ENCODE measurements at places on chromosomes 12 and 14.

- DNase-seq: no peak
Measured at GRCh38 chr12:122355706-122356105, 66.8 kb downstream of the CLIP1 start.

DNA sequence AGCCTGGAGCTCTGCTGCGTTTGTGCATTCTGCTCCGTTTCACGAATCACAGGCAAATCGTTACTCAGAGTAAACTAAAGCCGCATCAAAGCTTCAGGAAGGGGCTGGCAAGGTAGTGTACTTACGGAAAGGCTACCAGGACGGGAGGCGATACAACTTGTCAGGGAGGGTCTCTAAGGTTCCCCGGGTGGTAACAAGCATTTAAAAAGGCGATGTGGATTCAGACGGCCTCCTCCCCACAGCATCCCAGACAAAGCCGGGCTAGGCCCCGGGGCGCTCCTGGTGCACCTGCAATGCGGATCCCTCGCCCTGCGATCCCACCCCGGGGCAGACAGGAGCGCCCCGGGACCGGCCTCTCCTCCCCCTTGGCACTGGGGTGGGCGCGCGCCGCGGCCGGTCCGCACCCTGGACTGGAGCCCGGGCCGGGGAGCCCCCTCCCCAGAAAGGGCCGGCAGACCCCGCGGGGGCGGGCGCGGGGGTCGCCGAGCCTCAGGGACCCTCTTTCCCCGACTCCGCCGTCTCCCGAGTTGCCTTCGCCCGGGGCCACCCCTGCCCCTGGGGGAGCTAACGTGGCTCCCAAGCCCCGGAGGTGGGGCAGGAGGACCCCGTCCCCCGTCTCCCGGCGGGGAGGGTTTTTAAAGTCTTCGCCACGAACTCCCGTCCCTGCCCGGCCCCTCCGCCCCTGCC, 718 bp downstream of the CCDC92 start:
- DNase-seq: peak; percentile 50

DNA sequence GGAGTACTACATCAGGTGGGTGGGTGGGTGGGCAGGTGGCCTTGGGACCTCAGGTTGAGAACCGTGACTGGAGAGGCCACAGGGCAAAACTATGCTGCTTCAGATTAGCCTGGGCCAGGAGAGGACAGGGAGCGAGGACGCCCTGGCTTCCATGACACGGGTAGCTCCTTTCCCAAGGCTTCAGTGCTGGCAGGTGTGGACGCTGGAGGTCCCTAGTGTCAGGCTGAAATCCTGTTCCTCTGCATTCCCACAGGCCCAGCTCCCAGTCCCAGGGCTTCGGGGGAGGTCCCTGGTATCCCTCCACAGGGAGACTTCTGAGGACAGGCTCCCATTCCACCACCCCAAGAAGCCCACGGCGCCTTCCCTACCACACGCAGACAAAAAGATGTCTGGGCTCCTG, 31.6 kb downstream of the CCDC92 start:
- DNase-seq: no peak

- no peak for DNase-seq
Measured at GRCh38 chr12:117850048-117850447, 118.7 kb downstream of the KSR2 start.

DNA sequence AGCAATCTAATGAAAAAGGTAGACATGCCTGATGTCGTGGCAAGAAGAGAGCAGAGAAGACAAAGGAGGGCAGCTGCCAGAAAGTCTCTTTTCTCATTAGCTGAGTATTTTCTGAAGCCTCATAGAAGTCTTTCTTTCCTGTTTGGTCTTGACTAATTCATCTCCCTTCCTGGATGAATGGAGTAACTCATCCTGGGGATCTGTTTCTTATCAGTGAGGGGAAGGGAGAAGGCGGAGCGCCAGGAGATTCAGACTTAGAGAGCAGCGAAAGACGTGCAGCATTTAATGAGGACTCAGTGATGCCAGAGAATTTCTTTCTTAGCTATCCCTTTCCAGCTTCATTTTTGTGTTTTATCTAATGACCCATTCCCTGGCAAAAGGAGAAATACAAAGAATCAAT, 89.4 kb downstream of the SLC15A4 start:
- DNase-seq: no peak

GRCh38 chr14:66568220-66568619, 60.3 kb downstream of the GPHN start:
- no peak for DNase-seq

DNA sequence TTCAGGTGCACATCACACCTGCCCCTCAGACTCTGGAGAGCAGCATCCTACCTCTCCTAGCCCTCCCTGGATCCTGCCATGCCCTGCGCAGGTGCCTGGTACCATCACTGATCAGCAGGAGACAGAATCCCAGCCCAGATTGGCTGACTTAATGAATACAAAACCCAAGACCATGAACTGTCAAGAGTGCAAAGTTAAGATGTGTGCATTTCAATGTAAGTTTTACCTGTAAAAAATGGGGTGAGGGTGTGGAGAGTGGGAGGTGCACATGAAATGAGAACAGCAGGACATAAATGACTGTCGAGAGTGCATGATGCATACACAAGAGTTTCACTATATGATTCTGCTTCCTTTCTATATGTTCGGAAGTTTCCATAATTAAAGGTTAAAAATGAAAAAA, 57.9 kb upstream of the GPR68 start:
- DNase-seq: peak; percentile 64

DNA sequence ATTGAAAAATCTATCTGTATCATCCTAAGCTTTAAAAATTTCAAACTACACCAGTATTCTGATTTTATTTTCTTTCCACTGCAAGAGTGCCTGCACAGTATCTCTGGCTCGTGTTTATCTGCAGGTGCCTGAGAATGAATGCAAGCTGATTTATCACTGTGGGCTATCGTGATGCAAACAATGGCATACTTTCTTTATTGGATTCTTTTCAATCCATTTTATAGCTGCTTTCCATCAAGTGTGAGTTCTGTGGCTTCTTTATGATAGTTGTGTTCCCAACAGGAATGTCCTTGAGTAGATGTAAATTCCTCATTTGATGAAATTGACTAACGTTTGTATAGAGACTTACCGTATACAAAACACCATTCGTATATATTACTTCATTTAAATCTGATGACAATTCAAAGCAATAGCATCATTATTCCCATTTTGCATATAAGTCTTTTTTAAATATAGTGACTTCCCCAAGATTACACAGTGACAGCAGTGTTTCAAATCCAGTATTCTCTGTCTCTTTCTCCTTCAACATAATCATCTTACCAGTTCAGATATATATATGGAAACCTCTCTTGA, 160.3 kb upstream of the ABCD2 start:
- no peak for DNase-seq

DNA sequence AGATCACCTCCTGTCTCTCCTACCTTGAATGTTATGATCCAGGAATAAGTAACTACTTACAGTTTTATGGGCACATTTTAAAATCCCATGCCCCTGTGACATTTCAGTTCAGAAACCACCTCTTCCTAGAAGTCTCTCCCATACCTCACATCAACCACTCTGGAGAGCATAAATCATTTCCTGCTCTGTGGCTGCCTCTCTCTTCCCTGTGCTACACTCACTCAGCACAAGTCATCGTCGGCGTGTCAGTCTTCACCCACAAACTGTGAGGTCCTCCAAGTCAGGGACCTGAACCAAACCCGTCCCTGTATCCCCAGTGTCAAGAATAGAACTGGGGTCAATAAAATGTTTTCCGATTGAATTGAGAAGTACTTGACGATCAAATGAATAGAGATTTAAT, 863.3 kb downstream of the BCL11B start:
- DNase-seq: peak; percentile 15

- peak; percentile 82 for DNase-seq
Measured at GRCh38 chr14:97458661-97459579, 661.7 kb downstream of the VRK1 start.

GRCh38 chr14:75634848-75635247, 25.8 kb downstream of the ERG28 start:
- DNase-seq: no peak

GRCh38 chr12:49621651-49622500, 1.5 kb upstream of the PRPF40B start:
- DNase-seq: no peak

DNA sequence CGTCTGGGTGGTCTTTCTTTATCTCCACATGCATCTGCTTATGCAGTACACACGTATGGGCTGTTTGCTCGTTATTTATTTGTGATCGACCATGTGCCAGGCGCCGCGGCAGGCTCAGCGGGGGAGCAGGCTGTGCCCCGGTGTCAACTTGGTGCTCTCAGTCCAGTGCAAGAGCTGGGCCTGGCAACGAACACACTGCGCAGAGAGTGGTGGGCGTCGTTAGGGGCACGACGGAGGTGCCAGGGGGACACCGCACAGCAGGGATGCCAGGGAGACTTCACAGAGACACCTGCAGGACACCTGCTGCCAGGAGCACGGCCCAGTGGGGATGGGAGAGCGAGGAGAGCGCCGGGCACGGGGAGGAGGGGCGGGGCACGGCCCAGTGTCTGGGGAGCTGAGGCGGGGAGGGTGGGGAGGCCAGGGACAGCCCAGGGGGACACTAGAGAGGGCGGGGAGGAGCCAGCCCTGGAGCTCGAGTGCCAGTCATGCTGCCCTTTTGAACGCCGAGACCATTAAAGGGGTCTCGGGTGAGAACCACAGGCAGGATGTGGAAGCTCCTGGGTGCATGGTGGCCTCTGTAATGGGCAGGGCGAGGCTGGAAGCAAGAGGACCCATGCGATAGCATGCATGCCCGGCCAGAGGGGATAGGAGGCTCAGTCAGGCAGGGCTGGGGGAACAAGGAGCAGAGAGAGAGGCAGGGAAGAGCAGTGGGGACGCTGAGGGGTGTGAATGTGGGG, 652 bp upstream of the LRCOL1 start:
- DNase-seq: no peak

- DNase-seq: no peak
Measured at GRCh38 chr12:27008081-27008480, 6.1 kb downstream of the TM7SF3 start.

DNA sequence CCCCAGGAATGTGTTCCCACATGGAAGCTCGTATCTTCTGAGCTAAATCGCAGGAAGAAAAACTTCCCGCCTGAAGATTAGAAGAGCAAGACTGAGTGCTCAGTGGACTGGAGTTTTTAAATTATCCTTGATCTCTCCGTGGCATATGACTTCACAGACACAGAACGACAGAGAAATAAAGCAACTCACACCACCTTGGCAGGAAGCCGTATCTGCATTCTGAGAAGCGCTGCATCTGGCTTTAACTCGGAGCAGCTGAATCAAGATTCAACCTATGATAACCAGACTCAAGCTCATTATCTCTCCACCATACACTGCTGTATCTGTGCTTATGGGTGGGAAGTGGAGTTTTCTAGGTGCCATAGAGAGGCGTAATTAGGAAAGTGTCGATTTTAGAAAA, 1482.7 kb downstream of the AACS start:
- no peak for DNase-seq
